ENCODE measurements at places on chromosomes 12 and 14. TPM values are rescaled to one million over a fixed set of nuclear protein-coding genes. Genes with fewer than 3 reads are reported as not detected.

NANOG gene
- total RNA-seq: not detected

DNA sequence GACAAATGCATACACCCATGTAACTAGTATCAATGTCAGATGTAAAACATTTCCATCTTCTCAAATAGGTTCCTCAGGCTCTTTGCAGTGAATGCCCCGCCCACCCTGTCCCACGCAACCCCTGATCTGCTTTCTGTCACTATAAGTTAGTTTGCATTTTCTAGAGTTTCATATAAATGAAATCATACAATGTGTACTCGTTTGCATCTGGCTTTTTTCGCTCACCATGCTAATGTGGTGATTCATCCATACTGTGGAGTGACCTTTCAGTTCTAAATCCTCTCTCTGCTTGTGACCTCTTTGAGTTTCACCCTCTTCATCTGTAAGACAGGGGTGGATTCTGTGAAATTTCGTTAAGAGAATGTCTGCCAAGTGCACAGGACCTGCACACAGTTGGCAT is 30.6 kb upstream of the MSI1 start:
- DNase-seq: no peak
- H3K27me3 ChIP-seq: peaks cover 24% of the 10 kb centered on the region
- no peaks in the 10 kb centered on the region for H3K36me3 ChIP-seq
- H3K4me1 ChIP-seq: no peaks in the 10 kb centered on the region
- no peak overlapping the region for H3K27ac ChIP-seq

MORN3 gene
- total RNA-seq: 1.5 TPM

DNA sequence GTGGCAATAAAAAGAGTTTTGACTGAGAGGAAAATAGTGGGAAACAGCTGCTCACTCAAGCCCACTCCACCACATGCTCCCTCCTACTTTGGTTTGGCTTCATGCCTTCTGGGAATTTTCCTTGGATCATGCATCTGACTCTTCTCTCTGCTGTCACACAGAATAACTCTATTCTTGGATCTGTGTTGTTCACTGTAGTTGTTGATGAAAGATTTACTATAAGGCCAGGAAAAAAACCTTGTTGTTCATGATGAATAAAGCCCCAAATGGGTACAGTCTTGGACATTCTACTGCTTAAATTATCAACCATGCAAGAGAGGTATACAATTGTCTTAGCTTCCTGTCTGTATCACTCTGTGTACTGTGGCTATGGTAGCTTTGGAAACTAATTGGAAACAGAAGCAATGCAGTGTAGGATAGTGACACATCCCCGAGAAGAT is 70.5 kb downstream of the TMX1 start:
- DNase-seq: no peak
- no peak overlapping the region for H3K4me3 ChIP-seq
- peak overlapping the region; percentile 20 for H3K27ac ChIP-seq
- no peaks in the 10 kb centered on the region for H3K36me3 ChIP-seq
- peaks cover 17% of the 10 kb centered on the region for H3K4me1 ChIP-seq
- H3K27me3 ChIP-seq: no peaks in the 10 kb centered on the region

GRCh38 chr14:41749429-41749828 is 142.8 kb downstream of the LRFN5 start:
- H3K36me3 ChIP-seq: no peaks in the 10 kb centered on the region
- H3K4me1 ChIP-seq: no peaks in the 10 kb centered on the region
- H3K27me3 ChIP-seq: no peaks in the 10 kb centered on the region
- H3K27ac ChIP-seq: no peak overlapping the region

- DNase-seq: no peak
- H3K4me3 ChIP-seq: no peak overlapping the region
- H3K4me1 ChIP-seq: peaks cover 11% of the 10 kb centered on the region
- H3K27me3 ChIP-seq: no peaks in the 10 kb centered on the region
Measured at GRCh38 chr14:71659159-71659558, 273.1 kb upstream of the RGS6 start.

ABCC9 gene
- total RNA-seq: 8.0 TPM

- H3K4me1 ChIP-seq: no peaks in the 10 kb centered on the region
- no peak overlapping the region for H3K4me3 ChIP-seq
Measured at GRCh38 chr14:58513272-58513671, 85.8 kb downstream of the KIAA0586 start.

DNA sequence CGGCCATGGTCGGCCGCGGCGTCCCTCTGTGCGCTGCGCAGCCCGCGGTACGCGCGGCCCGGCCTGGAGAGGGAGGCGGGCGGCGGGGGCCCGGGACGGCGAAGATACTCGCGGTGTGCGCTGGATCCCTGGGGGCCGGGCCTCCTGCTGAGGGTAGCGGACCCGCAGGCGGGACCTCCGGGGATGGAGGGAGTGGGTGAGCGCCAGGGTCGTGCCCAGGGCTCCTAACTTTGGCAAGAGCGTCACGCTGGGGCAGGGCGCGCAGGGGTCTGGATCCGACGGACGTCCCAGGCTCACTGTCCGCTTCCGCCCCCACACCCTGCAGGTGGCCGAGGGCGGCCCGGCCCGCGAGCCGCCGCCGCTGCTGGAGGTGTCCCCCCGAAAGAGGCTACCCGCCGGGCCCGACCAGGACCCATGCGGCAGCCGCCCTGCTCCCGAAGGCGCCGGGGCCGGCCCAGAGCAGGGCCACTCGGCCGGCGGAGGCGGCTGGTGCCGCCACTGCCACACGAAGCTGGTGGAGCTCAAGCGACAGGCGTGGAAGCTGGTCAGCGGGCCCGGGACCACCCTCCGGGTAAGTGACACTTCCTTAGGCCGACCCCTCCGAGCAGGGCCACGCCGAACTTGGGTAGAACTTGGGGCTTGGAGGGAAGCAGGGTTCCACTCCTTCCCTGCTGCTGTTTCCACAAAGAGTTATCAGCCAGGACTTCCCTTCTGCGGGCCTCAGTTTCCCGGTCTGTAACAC is 502 bp downstream of the KIF26A start:
- H3K27ac ChIP-seq: no peak overlapping the region
- H3K36me3 ChIP-seq: no peaks in the 10 kb centered on the region
- H3K4me1 ChIP-seq: peaks cover 46% of the 10 kb centered on the region

DNA sequence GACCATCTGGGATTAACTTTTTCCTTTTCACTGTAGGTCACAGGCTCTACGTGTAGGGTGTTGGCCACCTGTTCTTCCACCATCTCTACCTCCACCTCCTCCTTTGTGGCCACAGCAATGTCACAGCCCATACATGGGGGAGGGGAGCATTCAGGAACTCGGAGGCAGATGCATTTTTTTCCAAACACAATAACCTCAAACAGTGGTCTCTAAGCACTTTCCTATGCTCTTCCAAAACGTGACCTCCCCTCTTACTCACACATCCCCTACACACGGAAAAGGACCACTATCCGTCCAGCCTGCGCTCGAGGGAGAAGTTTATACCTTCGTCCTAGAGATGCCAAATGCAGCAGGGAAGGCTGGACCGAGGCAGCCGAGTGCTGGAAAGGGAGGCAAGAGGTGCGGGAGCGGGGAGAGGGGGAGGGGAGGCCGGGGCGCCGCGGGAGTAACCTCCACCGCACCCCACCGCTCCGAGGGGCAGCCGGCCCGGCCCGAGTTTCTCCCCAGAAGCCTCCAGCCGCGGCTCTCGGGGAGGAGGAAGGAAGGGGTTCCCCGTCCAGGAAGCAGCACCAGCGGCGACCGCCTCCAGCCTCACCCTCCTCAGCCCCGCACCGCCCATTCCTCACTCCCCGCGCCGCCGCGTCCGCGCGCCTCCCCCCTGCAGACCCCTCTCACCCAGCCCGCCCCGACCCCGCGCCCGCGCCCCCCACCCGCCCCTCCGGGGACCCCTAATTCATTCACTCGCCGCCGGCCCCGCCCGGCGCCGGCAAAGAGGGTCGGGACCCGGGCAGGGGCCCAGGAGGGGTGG is 594 bp downstream of the KRAS start:
- H3K4me3 ChIP-seq: peak overlapping the region; percentile 98
- H3K4me1 ChIP-seq: peaks cover 18% of the 10 kb centered on the region
- no peaks in the 10 kb centered on the region for H3K27me3 ChIP-seq
- H3K27ac ChIP-seq: peak overlapping the region; percentile 97

CPNE6 gene
- not detected for total RNA-seq

DNA sequence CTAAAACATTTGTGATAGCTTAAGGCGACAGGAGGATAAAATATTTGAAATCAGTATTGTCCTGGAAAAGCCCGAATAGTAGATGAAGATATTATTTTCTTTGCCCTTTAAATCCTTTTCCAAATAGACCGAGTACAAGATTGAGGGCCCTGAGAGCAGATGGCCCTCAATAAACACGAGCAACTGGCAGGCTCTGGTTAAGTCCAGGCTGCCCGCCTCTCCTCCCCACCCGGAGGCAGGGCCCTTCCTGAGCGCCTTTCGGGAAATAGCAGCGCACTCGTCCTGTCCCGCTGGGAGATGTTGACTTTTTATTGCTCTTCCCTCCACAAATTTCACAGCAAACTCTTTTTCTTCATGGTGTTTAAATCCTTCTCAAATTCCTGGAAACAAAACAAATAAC is 50.8 kb upstream of the MAX start:
- H3K27ac ChIP-seq: no peak overlapping the region
- H3K36me3 ChIP-seq: no peaks in the 10 kb centered on the region
- H3K27me3 ChIP-seq: no peaks in the 10 kb centered on the region
- no peak for DNase-seq
- peaks cover 15% of the 10 kb centered on the region for H3K4me1 ChIP-seq

SYCP3 gene
- total RNA-seq: not detected

ORAI1 gene
- total RNA-seq: 81.4 TPM

DNA sequence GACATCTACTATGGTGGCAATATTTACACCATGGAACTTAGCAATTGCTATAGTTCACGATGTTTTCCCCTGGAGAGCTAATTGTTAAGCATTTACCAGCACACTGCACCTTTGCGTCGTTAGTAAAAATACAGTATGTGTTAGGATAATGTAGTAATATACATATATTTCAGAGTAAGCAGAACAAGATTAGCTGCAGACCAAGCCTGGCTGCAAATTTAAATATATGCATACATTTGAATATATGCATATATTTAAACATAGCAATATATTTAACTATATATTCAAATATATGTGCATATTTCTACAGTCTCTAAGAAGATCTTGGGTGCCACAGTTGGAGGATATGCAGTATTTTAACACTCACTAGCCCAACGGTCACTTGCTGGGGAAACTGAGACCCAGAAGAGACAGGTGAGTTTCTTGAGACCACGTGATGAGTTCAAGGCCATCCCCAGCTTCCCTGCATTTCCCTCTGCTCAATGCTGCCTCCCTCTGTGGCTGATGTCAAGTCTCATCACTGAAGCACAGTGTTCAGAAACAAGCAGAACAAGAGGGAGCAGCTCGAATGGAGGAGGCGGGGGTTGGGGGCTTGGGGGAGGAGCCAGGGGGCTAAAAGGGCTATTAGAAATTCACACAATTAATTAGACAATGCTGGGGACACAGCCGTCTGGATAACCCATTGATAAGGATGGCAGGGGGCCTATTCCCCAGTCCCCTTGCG is 708.0 kb downstream of the MED13L start:
- no peaks in the 10 kb centered on the region for H3K4me1 ChIP-seq
- peaks cover 5% of the 10 kb centered on the region for H3K27me3 ChIP-seq
- no peak overlapping the region for H3K4me3 ChIP-seq
- no peak overlapping the region for H3K27ac ChIP-seq
- no peaks in the 10 kb centered on the region for H3K36me3 ChIP-seq

- DNase-seq: no peak
- peak overlapping the region; percentile 65 for H3K4me3 ChIP-seq
- no peaks in the 10 kb centered on the region for H3K27me3 ChIP-seq
- peaks cover 63% of the 10 kb centered on the region for H3K4me1 ChIP-seq
- H3K27ac ChIP-seq: peak overlapping the region; percentile 67
Measured at GRCh38 chr12:88578276-88579160, 1.8 kb downstream of the KITLG start.

DNA sequence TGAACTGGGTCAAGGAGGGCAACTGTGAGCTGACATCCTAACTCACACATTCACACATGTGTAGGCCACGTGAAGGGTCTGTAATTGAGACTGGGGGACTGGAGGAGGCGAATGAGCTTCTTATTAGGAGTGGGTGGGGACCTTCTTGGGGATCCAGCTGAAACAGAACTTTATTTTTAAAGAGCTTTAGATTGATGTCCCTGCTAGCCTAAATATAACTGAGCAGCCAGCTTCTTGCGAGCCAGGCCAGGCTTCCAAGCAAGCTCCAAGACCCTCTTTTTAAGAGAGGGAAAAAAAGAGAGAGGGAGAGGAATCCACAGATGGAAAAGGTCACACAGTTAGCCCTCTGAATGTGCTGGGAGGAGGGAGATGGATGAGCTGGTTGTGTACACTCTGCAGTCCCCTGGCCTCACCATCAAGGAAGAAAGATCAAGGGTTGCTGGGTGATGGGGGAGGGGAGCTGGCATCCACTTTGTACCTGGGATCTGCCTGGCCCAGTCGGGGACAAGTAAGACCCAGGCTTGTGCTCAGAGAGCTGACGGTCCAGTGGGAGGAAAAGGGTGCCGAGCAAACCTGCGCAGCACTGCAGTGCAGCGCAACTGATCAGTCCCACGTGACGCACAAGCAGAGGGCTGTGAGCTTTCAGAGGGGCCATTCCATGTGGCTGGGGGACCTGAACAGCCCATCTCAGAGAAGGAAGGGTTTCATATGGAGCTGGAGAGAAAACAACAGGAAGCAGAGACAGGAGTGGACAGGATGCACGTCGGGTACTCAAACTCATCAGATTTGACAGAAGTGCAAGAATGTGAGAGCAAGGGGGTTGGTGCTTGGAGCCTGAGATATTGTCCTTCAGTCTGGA is 154.5 kb downstream of the ZFP36L1 start:
- H3K27me3 ChIP-seq: no peaks in the 10 kb centered on the region
- H3K4me1 ChIP-seq: peaks cover 43% of the 10 kb centered on the region
- no peaks in the 10 kb centered on the region for H3K36me3 ChIP-seq
- H3K4me3 ChIP-seq: no peak overlapping the region
- peak overlapping the region; percentile 51 for H3K27ac ChIP-seq

DNA sequence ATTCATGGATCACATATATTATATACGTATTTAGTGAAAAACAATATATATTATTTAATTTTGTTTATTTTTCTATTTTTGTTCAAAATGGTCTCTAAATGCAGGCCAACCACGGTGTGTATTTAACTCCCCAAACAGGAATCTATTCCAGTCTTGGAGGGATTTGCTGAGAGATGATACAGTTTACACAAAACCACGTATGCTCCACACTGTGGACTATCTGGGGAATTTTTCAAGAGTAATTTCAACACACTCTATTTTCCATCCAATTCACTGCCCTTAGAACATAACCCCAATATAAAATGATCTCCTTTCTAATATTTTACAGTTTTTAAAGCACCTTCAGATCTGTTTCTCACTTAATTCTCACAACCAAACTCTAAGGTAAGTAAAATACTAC is 15.3 kb downstream of the EML1 start:
- peaks cover 40% of the 10 kb centered on the region for H3K4me1 ChIP-seq
- H3K36me3 ChIP-seq: no peaks in the 10 kb centered on the region
- no peak overlapping the region for H3K4me3 ChIP-seq
- H3K27ac ChIP-seq: peak overlapping the region; percentile 81
- H3K27me3 ChIP-seq: no peaks in the 10 kb centered on the region

Data from suprapubic skin (tissue), 4 donors.